ENCODE measurements at places on chromosomes 4 and X.

- DNase-seq: no peak
Measured at GRCh38 chr4:79798047-79798446, 275.0 kb downstream of the ANTXR2 start.

GRCh38 chrX:64176876-64177275, 28.6 kb downstream of the AMER1 start:
- DNase-seq: no peak

DNA sequence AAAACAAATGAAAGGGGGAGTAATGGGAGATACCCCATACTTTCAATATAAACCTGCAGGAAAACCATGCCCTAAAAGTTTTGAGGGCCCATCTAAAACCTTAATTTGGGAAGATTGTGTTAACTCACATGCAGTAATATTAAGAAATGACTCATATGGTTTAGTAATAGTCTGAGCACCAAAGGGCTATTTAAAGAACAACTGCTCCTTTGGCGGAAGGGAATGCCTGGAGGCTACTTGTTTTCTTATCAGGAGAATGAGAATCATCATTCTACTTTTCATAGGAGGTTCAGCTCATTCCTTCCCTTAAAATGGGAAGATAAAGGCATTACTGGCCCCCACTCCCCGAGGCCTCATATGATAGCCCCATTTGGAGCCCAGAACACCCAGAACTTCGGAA, 47.6 kb downstream of the SPIN3 start:
- no peak for DNase-seq

GRCh38 chr4:61772126-61772525, 572.0 kb downstream of the ADGRL3 start:
- DNase-seq: no peak

DNA sequence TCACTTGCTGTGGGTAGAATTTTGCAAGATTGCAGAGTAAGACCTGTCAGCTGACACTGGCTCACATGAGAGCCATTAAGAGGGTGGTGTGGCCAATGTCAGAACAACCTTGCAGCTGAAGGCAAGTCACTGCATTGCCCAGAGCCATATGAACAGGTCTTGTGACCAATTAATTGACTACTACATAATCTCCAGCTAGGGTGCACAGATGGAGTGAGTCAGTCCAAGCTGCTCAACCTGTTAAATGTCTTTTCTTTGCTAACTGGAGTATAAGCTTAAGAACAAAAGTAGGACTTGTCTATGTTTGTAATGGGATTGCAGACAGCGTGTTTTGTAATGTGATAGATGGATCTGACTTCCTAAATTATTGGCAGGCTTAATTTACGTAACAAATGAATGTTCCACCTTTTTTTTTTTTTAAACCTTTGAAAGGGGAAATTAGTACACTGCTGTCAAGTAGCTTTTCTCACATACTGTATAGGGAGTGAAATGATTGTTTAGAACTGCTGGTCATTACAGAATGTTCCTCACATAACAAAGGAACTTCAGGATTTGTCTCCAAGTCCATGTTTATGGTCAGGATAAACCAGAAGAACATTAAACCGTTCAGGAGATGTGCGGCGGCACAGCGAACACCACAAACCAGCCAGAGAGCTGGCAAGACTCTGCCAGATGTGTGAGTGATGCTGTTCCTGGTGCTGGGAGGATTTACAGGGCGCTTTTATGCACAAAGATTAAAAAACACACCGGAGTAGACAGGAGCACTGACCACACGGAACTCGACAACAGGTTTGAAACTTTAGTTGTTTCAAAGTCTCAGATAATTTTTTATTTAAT, 37.0 kb downstream of the FNIP2 start:
- DNase-seq: no peak

GRCh38 chrX:112968351-112969133, 127.9 kb upstream of the AMOT start:
- DNase-seq: no peak

- no peak for DNase-seq
Measured at GRCh38 chrX:43140582-43140981, 362.6 kb upstream of the PPP1R2C start.
